Karpas-422 (cell line): ENCODE measurements at places on chromosomes 13 and 19. TPM values are rescaled to one million over a fixed set of nuclear protein-coding genes. Genes with fewer than 3 reads are reported as not detected.

DNA sequence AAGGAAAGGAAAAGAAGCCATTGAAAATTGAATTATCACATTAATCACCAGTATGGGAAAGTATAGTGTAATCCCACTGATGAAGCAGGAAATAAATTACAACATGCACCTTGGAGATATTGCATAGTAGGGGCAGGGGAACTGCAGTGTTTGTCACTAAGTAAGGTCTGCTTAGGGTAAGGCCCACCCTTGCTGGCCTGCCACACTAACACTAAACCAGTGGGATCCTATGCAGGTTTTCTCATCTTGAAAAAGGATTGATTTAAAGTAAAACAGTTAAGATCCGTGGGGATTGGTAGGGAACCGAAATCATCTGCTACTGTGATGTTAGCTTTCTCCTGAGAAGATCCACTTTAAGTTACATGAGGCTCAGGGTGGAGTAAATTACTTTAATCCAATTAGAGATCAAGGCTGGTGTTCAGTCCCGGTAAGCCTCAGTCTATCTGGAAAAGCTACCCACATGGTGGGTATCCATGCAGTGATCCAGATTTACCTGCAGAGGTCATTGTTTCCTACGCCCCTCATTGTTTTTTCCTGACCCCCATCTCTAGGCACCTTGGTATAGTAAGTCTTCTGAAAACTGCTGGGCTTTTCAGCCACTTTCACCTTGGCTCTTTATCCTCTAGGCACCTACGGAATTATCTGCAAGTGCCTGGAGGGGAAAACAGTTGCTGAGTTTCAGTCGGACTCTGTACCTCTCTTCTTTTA, 1014.9 kb upstream of the ATXN8OS start:
- DNase-seq, result no peak

DNA sequence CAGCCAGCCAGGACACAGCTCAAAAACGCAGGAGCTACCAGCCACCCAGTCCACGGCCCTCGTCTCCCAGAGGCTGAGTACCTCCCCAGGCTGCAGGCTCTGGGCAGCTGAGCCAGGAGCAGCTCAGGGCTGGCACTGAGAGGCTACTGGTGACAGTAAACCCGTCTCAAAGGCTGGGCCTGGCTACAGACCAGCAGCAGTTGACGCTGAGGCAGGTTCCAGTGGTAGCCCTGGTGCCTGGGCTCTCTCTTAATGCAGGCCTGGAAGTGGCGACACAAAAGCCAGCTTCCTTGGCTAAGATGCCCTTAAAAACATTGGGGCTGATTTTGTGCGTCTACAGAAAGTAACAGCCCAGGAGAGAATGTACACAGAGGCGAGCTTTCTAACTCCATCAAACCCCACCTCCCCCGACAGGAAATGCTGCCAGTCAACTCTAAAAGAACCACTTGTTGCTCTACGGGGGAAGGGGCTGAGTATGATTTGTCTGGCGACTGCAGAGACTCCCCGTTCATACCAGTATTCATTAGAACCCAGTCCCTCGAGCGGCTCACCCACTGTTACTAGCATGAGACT, 126.3 kb downstream of the STK24 start:
- DNase-seq, result no peak

- no peak for DNase-seq
Measured at GRCh38 chr13:54077569-54077968, 1049.0 kb downstream of the OLFM4 start.

DNA sequence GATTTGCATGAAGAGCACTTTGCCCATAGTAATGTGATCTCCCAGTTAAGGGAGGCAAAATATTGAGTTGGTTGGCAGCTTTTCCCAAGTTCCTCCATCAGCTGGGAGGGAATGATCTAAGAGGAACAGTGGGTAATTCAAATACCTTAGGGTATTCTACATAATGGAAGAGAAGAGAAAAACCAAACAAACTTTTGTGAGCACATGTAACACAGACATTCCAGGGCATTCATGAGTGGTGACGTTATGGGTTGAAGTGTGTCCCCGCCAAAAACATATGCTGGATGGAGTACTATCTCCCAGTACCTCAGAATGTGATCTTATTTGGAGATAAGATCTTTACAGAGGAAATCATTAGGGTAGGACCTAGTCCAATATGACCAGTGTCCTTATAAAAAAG, 220.1 kb downstream of the FOXO1 start:
- peak; percentile 45 for DNase-seq

GRCh38 chr13:40178130-40178529, 488.3 kb downstream of the FOXO1 start:
- DNase-seq, result no peak

ZNF582 gene
- total RNA-seq, result 2.6 and 3.4 TPM in 2 replicates

PGLYRP1 gene
- total RNA-seq, result not detected in 2 replicates

PBX4 gene
- total RNA-seq, result 0.25 TPM in 1 of 2 replicates, not detected in the other

VAV1 gene
- 46.0 and 85.2 TPM in 2 replicates for total RNA-seq

OR7D2 gene
- total RNA-seq, result not detected in 2 replicates
